NCI-H2029 (cell line): ENCODE measurements at places on chromosomes 6 and 20.

- DNase-seq: no peak
These were observed 207.0 kb downstream of the THBS2 start for GRCh38 chr6:169046483-169047192.

- no peak for DNase-seq
These were observed 124.2 kb upstream of the PTPN1 start for GRCh38 chr20:50385733-50386640.

DNA sequence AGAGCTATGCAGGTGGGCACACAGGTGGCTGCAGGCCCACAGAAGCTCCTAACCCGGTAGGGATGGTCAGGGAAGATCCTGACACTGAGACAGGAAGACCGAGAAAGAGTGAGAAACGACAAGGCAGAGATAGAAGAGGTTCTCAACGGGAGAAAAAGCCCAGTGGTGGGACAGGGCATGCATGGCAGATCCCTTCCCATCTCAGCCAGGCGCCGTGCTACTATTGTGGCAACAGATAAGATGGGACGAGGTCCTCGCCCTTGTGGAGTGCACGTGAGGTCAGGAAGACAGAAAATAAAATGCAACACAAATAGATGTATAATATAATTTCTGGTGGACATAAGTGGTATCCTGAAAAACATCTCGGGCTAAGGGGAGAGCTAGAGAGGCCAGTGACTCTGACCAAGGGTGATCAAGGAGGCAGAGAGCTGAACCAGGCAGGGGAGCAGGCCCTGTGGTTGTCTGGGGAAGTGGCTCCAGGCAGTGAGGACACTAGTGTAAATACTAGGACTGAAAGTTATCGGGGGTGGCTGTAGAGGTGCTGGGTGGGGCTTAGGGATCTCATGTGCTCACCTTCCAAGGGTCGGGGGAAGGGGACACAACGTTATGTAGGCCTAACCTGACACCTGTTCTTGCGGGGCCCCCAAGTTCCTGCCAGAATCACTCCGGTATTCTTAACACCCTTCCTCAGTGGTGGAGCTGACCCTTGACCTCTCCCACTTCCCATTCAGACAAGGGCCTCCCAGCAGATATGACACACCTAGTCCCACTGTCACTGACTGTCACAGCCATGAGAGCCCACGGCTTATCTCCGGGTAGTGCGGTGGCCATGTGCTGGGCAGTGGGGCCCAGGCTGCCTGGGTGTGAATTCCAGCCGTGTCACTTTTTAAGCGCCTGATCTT, 1.0 kb downstream of the SRXN1 start:
- no peak for DNase-seq

DNA sequence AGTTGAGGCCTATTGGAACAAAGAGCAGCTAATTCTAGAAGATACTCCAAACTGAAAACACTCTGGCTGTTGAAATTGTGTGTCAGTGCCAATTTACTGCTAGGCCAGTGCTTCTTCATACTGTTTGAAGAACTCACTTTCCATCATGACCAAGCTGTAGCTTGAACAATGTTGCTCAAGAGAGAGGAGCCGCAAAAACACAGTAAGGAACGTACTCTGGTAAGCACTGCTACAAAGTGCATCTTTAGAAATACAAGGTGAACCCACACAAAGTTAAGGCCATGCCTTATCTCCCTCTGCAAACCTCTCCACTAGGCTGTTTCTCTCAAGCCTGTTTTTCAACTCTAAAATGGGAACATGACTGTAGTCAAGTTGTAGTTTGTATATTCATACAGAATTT, 74.5 kb upstream of the TULP1 start:
- no peak for DNase-seq
